ENCODE measurements at places on chromosomes 6 and 20.

DNA sequence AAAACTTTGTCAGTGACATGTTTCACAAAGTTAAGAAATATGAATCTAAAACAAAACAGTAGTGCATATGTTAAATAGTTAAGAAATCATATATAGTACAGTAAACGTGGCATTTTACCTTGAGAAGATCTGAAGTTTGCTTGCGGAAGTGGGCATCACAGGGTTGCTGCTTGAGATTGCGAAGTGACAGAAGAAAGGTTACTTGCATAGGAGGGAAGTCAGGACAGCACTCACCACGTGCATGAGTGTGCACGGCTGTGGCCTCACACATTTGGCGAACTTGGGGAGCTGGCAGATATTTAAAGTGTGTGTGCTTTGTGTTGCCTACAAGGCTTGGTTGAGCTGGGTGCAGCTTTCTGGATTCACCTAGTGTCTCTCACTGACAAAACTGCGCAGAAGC, 431.5 kb upstream of the ARID1B start:
- H3K36me3 ChIP-seq = no peaks in the 10 kb centered on the region
- H3K4me1 ChIP-seq = no peaks in the 10 kb centered on the region

- H3K27me3 ChIP-seq = no peaks in the 10 kb centered on the region
- no peaks in the 10 kb centered on the region for H3K4me1 ChIP-seq
- H3K27ac ChIP-seq = no peak overlapping the region
- no peak for DNase-seq
- H3K36me3 ChIP-seq = no peaks in the 10 kb centered on the region
Measured at GRCh38 chr20:20969701-20970280, 136.4 kb downstream of the LINC00237 start.

DNA sequence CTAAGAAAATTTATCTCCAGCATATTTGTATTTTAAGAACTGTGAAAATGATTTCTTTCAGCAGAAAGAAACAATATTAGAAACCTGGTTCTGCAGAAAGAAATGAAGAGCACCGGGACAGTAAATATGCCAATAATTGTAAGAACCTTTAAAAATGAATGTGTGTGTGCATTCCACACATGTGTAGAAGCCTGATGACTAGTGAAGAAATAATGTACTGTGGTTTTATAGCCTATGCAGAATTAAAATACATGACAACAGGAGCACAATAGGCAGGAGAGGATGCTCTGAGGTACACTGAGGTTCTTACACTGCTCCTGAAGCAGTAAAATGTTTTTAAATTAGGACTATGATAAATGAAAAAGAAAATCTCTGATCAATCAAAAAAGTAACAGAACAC, 48.9 kb downstream of the SNX14 start:
- no peak overlapping the region for H3K27ac ChIP-seq
- H3K36me3 ChIP-seq = peaks cover 37% of the 10 kb centered on the region
- no peaks in the 10 kb centered on the region for H3K27me3 ChIP-seq
- no peaks in the 10 kb centered on the region for H3K4me1 ChIP-seq
- DNase-seq = no peak

DNA sequence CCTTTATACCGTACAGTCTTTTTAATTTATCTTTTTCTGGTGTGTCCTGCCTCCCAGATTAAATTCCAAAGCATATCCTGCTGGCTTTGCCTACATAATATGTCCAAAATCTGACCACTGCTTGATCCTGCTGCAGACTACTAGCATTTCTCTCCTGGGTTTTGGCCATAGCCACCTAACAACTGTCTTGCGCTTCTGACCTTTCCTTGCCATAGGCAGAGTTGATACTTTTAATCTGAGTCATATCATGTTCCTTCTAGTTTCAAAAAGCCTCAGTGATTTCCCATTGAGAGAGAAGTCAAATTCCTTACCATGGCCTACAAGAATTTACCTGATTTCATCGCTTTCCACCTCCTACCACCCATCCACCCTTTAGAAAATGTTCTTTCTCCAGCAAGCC, 104.8 kb downstream of the BCKDHB start:
- H3K4me1 ChIP-seq = no peaks in the 10 kb centered on the region
- no peak overlapping the region for H3K4me3 ChIP-seq
- no peaks in the 10 kb centered on the region for H3K36me3 ChIP-seq
- H3K27ac ChIP-seq = no peak overlapping the region
- no peaks in the 10 kb centered on the region for H3K27me3 ChIP-seq
- DNase-seq = no peak

DNA sequence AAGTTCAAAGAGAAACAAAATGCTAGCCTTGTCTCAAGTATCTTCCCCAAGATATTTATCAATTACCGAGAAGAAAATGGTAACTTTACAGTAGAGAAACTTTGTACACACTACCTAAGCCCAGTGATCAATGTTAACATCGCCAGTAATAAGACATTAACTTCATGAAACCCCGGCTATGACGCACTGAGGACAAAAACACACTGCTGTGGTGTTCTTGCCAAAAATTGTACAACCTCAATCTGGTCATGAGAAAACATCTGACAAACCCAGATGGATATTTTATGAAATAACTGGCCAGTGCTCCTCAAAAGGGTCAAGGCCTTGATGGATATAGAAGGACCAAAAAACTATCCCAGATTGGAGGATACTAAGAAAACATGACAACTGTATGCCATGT, 85.5 kb upstream of the DTNBP1 start:
- H3K4me1 ChIP-seq = no peaks in the 10 kb centered on the region
- no peak overlapping the region for H3K4me3 ChIP-seq
- DNase-seq = no peak
- H3K27me3 ChIP-seq = no peaks in the 10 kb centered on the region
- no peak overlapping the region for H3K27ac ChIP-seq

GRCh38 chr20:22428051-22428450, 156.3 kb downstream of the FOXA2 start:
- no peaks in the 10 kb centered on the region for H3K4me1 ChIP-seq
- no peak for DNase-seq
- peaks cover 11% of the 10 kb centered on the region for H3K27me3 ChIP-seq
- no peak overlapping the region for H3K27ac ChIP-seq
- H3K36me3 ChIP-seq = no peaks in the 10 kb centered on the region

DNA sequence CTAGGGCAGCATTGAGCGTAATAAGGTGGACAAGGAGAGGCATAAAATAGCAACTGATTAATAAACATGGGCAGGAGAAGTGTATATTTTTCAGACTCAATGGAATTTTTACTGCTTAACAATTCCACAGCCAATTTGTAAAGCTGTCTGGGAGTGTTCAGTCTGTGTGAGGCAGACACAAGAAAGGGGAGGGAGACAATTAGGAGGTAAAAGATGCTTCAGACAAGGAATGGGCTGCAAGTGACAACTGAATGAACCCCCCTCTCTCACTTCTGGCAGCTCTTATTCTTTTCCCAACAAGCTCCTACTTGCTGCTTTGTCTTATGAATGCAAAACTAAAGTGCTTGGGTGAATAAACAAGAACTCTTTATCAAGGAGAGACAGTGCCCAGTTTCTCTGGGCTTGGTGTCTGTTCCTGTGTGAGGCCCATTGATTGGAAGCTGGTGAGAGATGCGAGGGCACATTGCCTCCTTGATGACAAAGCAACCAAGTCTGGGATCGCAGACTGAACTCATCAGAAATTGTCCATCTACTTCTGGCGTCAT, 575.3 kb downstream of the RNF144B start:
- H3K27me3 ChIP-seq = no peaks in the 10 kb centered on the region
- no peaks in the 10 kb centered on the region for H3K4me1 ChIP-seq
- no peak for DNase-seq
- H3K27ac ChIP-seq = no peak overlapping the region
- H3K36me3 ChIP-seq = no peaks in the 10 kb centered on the region

DNA sequence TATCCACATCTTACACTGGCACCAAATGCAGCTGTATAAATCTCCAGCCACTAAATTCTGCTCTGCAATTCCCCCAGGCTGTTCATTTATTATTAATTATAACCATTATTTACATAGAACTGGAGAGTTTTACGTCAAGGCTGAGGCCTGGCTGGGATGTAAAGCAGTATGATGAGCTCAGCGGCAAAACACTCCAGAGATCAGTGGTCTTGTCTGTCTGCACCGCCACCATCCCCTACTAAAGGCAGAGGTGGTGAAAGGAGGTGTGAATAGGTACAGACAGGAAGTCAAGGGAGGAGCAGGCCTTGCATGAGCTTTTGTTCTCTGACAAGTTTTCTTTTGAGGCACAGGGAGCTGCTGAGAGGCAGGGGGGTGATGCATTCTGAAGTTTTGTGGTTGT, 159.9 kb upstream of the PCSK2 start:
- no peaks in the 10 kb centered on the region for H3K36me3 ChIP-seq
- H3K27me3 ChIP-seq = no peaks in the 10 kb centered on the region
- no peak overlapping the region for H3K27ac ChIP-seq
- no peak overlapping the region for H3K4me3 ChIP-seq
- no peak for DNase-seq

GRCh38 chr6:101666256-101666655, 272.7 kb downstream of the GRIK2 start:
- no peaks in the 10 kb centered on the region for H3K4me1 ChIP-seq
- H3K36me3 ChIP-seq = no peaks in the 10 kb centered on the region
- H3K27me3 ChIP-seq = no peaks in the 10 kb centered on the region
- no peak overlapping the region for H3K4me3 ChIP-seq
- no peak overlapping the region for H3K27ac ChIP-seq
- DNase-seq = no peak

DNA sequence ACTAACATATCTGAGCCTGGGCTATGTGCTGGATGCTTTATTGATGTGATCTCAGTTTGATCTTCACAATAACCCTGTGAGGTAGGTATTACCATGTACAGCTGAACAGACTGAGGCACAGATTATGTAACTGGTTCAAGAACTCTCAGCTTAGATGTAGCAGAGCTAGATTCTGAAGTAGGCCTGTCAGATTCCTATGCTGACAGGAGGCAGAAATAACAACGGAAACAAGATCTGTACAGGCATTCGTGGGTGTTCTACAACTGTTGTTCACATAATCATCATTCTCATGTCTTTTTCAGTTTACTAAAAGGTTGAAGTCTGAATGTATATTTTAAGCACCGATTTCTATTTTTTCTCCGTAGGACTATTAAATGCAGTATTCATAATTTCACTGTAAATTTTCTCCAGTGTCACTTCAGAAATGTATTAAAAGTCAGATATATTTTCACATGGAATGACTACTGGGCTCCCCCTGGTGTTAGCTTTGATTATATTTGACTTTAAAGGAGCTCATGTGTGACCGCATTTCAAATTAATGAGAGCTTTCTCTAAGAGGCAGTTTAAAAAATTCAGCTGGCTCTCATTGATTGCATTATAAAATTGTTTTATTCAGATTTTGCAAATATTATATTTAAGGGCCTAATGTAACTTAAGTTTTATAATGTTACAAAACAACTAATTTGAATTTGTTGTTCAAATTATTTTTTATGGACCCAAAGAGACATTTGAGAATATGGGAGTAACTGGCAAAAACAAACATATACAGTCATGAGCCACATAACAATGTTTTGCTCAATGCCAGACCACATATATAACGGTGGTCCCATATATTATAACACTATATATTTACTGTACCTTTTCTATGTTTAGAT, 36.4 kb upstream of the SLC17A4 start:
- no peaks in the 10 kb centered on the region for H3K36me3 ChIP-seq
- H3K4me3 ChIP-seq = no peak overlapping the region
- H3K4me1 ChIP-seq = no peaks in the 10 kb centered on the region
- no peaks in the 10 kb centered on the region for H3K27me3 ChIP-seq
- no peak overlapping the region for H3K27ac ChIP-seq

DNA sequence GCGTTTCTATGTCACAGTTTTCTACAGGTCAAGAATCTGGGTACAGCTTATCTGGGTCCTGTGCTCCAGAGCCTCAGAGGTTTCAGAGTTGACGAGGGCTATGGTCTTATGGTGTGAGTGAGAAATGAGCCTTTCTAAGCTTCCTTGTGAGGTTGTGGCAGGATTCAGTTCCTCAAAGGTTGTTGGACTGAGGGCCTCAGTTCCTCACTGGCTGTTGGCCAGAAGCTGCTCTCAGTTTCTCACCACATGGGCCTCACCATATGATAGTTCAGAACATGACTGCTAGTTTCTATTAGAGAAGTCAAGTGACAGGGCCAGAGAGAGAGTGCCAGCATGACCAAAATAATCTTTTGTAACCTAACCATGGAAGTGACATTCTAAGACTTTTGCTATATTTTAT, 96.1 kb downstream of the NUS1 start:
- H3K27ac ChIP-seq = no peak overlapping the region
- DNase-seq = no peak
- no peaks in the 10 kb centered on the region for H3K27me3 ChIP-seq
- no peaks in the 10 kb centered on the region for H3K4me1 ChIP-seq
- H3K4me3 ChIP-seq = no peak overlapping the region

GRCh38 chr6:25652007-25652515, at the start of gene SCGN:
Gene SCGN (plus strand): TSS chr6:25652215. CDS start chr6:25652404, 189 bp downstream.
- H3K36me3 ChIP-seq = no peaks in the 10 kb centered on the region
- H3K27me3 ChIP-seq = peaks cover 36% of the 10 kb centered on the region
- peaks cover 5% of the 10 kb centered on the region for H3K4me1 ChIP-seq
- H3K27ac ChIP-seq = no peak within 1 kb of the TSS
- no peak within 1 kb of the TSS for H3K4me3 ChIP-seq

DNA sequence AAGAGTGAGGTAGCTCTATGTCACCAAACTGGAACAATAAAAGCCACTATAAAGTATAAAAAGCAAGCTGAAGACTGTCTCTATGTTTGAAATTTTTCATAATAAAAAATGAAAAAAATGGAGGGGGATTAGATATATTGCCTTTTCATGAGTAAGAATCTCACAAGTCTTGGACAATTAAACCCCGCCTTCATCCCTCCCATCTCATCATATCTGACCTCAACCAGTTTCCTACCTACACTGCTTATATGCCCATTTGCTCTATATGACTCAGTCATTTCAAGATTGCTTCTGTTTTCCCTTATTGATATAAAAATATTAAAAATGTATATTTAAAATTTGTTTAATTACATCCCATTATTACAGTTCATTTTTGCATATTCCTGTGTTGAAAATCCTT, 2.9 kb upstream of the TRIM39 start:
- H3K27ac ChIP-seq = no peak overlapping the region
- H3K4me1 ChIP-seq = no peaks in the 10 kb centered on the region
- H3K36me3 ChIP-seq = no peaks in the 10 kb centered on the region
- no peaks in the 10 kb centered on the region for H3K27me3 ChIP-seq
- no peak for DNase-seq

DNA sequence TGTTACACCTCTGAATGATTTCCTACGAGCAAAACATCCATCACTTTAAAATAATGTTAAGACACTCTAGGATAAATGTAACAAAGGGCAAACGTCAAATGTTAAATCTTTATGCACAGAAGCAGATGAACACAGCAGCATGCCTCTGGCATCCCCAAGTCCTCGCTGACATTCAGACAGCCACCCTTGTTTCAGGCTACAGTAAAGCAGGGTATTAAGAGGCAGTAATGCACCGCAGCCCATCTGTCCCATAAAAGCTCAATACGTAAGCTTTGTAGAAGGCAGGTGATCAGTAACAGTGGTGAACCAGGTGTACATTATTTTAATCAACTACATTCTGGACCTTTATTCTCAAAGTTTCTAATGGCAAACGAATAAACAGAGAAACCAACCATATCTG, 64.8 kb downstream of the PPP1R3G start:
- no peaks in the 10 kb centered on the region for H3K27me3 ChIP-seq
- no peak overlapping the region for H3K4me3 ChIP-seq
- H3K36me3 ChIP-seq = no peaks in the 10 kb centered on the region
- DNase-seq = no peak
